Activated naive CD4-positive, alpha-beta T cell (primary cell): ENCODE measurements at places on chromosomes 2 and 18.

DNA sequence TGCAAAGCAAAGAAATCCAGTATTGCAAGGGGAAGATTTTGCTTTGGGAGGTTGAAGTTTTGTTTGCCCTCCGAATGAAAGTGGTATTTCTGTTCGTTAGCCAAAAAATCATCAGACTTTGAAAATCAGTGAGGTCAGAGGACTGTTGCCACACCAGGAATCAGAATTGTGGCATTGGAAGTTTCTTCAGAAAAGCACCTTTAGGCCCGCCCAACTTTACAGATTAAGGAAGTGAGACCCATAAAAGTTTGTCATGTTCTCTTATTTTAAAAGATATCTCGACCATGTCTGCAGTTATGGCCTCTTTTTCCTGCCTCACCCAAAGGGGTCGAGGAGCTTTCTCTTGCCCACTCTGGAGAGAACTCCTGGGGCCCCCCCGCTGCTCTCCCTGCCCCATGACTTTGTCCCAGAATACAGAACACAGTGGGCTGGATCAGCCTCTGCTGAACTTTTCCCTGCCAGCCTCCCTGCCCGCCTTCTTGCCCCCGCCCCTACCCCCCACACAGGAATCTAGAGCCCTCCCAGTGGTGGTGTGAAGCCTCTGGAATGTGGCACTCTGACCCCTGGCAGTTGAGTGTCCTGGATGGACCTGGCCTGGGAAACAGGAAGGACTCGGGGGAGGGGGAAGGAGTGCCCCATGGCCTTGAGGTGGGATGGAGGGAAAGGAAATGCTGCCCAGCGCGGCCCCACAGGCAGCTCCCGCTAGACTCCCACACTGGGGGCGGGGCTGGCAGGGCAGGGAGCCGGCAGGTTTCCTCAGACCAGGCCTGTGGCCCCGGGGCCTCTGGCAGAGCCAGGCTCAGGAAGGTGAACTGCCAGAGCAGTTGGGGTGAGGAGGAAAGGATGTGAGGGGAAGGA lies 25.3 kb downstream of the CRIM1 start:
- DNase-seq: no peak

DNA sequence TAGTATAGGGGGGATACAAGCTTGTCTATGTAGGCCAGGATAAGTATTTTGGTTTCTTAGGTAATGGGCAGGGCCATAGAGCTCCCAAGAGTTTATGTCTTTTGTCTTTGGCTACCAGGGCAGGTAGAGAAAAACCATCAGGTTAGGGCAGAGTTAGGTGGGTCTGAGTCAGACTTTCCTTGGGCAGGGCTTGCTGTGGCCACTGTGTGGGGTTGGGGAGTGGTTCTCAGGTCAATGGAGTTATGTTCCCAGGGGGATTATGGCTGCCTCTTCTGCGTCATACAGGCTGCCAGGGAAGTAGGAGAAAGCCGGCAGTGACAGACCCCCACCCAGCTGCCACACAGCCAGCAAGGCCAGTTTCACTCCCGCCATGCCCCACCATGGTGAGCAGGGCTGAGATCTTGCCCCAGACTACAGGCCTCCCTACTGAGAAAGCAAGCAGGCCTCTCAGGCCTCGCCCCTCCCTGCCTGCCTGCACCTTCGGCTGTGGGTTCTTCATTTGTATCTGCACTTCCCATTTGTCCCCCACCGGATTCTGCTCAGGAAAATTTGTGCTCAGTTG lies 55.5 kb downstream of the RPIA start:
- no peak for DNase-seq

DNA sequence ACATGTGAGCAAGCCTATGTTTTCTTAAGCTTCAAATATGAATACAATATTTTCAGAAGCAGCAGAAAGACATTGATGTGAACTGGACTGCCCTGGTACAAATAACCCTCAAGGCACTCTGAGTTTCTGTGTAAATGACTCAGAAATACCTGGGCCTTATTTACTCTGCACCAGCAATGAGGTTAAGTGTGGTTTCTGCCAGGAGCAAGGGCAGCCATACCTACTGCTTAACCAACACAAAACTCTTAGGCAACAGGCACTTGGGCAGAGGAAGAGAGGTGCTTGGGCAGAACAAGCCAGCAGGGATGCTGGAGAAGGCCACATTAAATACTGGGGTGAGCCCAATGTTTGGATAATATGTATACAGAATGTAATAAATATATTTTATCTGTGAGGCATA lies 29.4 kb upstream of the ARL5A start:
- DNase-seq: no peak

DNA sequence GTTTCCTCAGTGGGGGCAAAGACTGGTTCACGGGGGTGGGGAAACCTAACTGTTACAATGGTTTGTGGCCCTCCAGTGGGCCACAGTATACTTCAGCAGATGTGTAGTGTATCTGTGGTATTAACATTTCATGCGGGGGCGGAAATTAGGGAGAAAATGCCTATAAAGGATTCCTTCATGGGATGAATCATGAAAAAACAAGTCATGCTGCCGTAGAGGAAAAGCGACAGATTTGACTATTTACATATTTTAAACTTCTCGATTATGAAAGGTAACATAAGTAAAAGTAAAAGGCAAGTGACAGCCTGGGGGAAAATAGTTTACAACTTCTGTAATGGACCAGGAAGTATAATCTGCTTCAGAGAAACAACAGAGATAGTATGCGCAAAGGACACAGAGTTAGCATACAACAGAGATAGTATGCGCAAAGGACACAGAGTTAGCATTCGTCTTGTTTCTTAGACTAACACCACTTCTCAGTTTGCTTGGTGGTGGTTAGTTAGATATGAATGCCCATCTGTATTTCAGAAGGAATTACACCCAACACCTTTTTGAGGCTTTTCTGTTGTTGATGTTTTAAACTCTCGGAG lies 41.1 kb downstream of the MRPS9 start:
- no peak for DNase-seq

DNA sequence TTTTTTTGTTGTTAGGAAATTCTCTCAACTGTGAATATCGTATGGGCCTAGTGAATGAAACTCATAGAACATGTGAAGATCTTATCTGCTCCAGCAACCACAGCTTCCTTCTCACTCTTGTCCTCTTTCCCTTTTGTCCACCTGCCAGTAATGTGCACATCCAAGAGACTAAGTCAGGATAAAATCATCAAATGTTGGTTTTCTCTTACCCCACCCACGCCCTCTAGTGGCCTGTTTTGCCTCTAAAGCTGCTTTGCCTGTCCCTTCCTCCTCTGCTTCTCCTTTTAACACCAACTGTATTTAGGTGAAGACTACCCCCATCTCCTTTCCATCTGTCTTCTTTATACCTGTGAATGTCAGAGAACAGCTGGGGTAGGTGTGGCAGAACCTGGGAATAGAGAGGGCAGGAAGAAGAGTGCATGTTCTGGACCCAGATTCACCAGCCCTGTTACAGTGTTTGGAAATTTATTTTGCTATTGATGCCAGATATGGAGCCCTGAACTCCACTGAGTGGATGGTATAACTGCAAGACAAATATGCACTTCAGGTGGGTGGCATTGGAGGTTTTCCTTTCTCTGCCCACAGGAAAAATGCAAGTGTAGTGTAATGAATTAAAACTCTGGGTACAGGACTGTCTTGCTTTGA lies 8.4 kb upstream of the MGAT5 start:
- DNase-seq: peak; percentile 65

- no peak for DNase-seq
Measured at GRCh38 chr18:77157312-77157711, 24.7 kb upstream of the MBP start.

DNA sequence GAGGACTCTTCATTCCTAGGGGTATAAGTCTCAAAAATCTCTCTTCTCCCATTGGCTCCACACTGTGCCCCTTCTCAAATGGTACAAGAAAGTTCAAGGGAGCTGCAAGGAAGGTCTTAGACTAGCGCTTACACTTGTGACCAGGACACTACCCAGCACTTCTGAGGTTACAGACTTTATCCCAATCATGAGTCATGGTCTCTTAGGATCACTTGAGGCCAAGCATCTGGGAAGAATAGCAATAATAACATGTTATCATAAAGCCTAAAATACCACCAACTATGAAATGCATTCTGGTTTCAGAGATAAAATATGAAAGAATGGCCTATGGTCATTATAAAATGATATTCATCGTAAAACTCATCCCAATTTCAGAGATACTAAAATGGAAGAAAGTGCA lies 309.9 kb upstream of the PKDCC start:
- no peak for DNase-seq

- DNase-seq: no peak
Measured at GRCh38 chr18:51622702-51623101, 425.2 kb upstream of the MEX3C start.

DNA sequence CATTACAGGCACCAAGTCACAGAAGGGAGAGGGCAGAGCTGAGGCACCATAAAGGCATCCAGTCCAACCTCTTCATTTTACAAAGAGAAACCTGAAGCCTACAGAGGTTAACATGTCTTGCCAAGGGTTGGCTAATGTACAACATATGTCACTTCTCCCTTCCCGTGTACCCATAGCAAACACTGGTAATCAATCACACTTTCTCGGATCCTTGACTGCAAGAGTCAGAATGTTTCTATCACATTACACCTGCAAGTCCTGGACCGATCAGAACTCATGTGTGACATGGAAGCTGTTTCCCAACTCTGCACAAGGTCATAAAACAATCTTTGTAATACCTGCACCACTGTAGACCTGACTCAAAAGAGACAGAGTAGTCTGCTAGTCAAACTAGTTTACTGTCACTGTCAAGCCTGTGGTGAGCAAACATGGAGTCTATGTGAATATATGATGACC lies 6.0 kb downstream of the ANKRD44 start:
- DNase-seq: no peak
